ENCODE measurements at places on chromosomes 2 and 18. TPM values are rescaled to one million over a fixed set of nuclear protein-coding genes. Genes with fewer than 3 reads are reported as not detected.

The KCNG2 gene
- total RNA-seq, result not detected

The FKBP1B gene
- 5.2 TPM for total RNA-seq

The OTOS gene
- not detected for total RNA-seq

The LIMS2 gene
- total RNA-seq, result 11.2 TPM

The EDAR gene
- not detected for total RNA-seq

The ZAP70 gene
- total RNA-seq, result not detected

The CHCHD5 gene
- total RNA-seq, result 10.7 TPM

All from hair follicle dermal papilla cell (primary cell).